ENCODE measurements at places on chromosomes 16 and 17.

- DNase-seq: no peak
Observed at GRCh38 chr16:58197314-58198012, 443 bp downstream of the CSNK2A2 start.

DNA sequence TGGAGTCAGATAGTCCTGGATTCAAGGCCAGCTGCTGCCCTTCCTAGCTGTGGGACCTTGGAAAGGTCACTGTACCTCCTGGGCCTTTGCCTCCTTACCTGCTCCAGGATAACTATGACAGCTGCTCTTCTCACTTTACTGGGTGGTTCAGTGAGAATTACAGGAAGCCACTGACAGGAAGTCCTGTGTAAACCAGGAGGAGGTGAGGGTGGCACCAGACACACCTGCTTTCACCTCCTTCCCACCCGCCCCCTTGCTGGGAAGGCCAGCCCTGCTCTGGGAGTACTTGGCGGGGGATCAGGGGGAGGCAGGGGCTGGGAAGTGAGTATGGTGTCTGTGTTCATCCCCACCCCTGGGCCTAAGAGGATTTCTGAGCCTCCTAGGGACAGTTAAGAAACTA is 42.6 kb downstream of the CPNE2 start:
- no peak for DNase-seq

GRCh38 chr17:34113089-34113488 is 142.0 kb upstream of the CCL2 start:
- DNase-seq: no peak

GRCh38 chr16:70694088-70694867 is 8.4 kb upstream of the MTSS2 start:
- DNase-seq: peak; percentile 42

GRCh38 chr17:1362065-1362848 is 37.8 kb downstream of the YWHAE start:
- no peak for DNase-seq

DNA sequence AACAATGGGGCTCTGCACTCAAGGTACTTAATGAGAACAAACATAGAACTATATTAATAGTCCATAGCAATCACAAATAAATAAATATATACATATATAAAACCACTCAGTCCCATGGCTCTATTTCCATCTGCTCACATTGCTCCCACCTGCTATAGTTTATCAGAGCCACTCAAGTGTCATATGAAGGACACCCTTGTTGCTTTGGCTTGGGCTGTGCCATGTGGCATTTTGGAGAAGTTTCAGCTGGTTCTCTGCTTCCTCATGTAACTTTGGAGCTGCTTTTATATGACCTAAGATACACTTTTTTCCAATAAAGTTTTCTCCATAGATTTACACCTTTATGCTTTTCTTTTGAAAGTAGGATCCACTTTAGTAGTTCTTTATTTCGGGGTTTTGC is 126.4 kb downstream of the KCNJ2 start:
- DNase-seq: no peak

GRCh38 chr16:65681406-65681805 is 559.5 kb upstream of the CDH11 start:
- no peak for DNase-seq

DNA sequence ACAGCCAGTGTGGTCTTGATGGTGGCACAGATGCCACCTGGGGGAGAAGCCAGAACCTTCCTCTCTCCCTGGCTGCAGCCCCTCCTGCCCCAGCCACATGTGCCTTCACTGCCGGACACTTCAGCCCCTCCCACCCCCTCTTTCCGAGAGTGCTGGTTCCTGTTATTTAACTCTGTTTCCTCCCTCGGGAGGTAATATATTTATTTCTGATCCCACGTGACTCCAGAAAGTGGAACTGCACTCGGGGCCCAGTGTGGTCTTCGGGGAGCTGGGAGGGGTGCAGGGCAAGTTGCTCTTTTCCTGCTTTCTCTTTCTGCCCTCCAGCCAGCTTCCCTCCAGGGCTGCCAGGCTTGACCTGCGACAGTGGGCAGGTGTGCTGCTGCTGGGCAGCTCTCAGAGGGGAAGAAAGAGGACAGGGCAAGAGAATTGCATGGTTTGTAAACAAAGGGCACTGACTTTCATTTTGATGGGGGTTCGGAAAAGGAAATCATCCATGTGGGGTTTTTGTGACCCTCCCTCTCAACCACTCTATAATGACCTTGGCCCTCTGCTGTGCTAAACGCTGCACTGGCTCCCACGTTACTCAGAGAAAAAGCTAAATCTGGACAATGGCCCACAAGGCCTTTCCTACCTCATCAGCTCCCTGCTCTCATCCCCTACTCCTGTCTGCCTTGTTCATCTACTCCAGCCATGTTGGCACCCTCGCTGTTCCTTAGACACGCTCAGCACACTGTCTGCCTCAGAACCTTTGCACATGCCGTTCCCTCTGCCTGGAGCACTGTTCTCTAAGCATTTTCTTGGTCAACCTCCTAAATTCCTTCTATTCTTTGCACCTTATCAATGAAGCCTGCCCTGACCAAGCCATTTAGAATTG is 8.2 kb upstream of the CIITA start:
- no peak for DNase-seq

- no peak for DNase-seq
Observed at GRCh38 chr16:87834005-87834667, 35.2 kb downstream of the SLC7A5 start.

DNA sequence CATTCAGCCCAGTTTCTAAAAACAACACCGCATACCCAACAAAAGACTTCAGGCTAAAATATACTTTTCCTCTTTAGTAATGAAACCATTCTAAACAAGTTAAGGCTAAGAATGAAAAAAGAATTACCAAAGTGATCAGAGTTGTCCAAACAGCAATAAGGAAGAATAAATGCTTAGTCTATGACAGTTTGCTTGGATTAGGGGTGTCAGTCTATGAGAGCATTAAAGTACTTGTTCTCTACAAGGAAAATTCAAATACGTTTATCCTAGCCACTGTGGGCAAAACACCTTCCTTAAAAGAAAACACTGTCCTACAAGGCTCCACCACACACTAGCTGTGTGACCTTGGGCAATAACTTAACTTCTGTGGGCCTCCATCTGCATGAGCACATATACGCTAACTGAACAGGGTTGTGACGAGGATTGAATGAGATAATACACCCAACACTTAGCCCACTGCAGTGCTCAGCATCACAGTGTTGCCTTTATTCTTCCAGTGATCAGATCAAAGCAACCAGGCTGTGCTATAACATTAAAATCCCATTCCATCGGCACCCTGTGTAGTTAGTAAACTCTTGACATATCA is 53.6 kb downstream of the TEX2 start:
- DNase-seq: no peak

GRCh38 chr16:8818504-8819270 is 21.0 kb downstream of the PMM2 start:
- no peak for DNase-seq

- DNase-seq: no peak
Observed at GRCh38 chr16:19704321-19705145, 13.5 kb downstream of the KNOP1 start.

Data from non-pigmented ciliary epithelial cell (primary cell).